ENCODE measurements at places on chromosomes 12 and 14.

- DNase-seq, result no peak
Observed at GRCh38 chr12:120399531-120399930, 30.6 kb upstream of the MSI1 start.

DNA sequence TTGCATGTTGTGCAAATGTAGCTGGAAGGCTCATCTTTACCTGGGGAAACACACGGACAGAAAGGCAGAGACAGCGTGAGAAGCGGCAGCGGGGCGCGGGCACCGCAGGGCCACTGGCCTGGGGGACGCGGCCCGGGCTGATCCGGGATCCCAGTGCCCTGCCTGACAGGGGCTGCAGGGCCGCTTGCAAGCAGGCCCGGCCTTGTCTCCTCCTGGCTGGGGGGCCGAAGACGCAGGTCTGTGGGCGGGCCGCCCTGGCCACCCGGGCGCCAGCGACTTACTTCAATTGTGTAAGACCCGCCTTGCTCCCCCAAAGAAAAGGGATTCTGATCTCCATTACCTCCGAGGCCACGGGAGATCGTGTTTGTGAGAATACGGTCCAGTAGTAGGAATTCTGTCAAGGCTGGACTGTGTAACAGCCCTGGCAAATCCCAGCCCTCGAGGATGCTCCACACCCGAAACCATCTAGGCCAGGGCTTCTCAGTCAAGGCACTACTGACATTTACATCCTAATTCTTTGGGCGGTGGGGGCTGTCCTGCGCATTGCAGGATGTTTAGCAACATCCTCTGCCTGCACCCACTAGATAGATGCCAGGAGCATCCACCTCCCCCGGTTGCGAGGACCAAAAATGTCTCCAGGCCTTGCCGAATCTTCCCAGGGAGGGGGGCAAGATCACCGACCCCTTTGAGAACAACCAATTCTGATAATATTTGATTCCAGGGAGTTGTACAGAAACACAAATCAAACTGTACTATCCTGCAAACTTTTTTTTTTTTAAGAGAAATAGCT, 95.6 kb downstream of the BCL11B start:
- DNase-seq, result no peak

DNA sequence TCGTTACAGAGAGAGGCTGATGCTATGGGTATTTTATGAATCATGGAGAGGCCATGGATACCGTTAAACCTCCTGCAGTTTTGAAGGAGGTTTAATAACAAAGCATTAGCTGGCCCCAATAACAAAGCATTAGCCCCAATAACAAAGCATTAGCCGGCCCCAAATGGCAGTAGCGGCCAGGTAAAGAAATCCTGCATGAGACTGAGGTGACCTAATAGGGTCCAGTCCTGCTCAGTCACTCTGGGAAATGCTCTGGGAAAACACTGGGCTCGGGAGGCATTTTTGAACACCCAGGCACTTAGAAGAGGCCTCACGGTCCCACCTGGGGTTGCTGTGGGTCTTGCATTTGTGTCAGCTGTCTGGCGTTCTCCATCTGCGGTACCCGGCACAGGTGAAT, 776 bp upstream of the RIN3 start:
- no peak for DNase-seq

DNA sequence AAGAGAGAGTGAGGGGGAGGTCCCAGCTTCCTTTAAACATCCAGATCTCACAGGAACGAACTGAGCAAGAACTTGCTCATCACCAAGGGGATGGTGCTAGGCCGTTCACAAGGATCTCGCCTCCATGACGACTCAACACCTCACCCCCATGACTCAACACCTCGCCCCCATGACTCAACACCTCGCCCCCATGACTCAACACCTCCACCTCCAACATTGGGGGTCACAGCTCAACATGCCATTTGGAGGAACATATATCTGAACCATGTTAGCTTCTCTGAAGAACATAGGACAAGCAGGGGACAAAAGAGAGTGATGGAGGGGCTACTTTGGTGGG, 66.0 kb upstream of the LHX5 start:
- no peak for DNase-seq

DNA sequence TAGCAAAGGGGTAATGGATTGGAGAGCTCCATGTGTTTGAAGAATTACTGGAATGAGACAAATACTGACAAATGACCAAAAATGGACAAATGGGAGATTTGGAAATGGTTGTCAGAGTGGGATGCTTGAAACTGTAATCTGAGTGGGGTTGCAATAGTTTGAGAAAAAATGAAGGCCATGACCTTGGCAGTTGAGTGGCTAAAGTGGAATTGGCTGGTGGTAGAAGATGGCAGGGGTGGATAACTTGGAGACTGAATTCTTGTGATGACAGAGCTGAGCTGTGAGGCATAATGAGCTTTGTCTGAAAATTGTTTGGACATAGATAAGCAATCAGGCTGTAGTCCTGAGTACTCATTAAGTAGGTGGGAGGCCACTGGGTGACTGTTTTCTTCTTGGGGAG, 222.5 kb upstream of the PRICKLE1 start:
- DNase-seq, result no peak

DNA sequence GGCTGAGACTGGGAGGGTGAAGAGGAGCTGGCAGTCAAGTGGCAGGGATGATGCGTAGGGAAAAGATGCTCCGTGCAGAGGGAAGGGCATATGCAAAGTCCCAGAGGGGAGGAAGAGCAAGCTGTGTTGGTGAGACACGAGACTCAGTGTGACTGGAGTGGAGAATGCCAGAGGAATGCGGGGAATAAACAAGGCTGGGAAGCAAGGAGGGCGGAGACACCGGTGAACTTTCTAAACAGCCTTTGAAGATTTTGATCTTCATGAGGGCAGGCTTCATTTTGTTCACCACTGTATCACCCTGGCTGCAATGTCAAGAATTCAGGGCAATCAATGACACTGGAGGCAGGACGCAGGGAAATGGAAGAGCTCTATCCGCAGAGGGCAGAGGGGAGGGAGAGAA, 535.8 kb downstream of the FUT8 start:
- no peak for DNase-seq

DNA sequence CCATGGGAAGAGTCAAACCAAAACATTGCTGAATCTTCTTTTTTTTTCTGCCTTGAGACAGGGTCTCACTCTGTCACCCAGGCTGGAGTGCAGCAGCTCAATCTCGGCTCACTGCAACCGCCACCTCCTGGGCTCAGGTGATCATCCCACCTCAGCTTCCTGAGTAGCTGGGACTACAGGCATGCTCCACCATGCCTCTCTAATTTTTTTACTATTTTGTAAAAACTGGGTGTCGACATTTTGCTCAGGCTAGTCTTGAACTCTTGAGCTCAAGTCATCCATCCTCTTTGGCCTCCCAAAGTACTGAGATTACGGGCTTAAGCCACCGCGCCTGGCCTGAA, 1.5 kb upstream of the KRT75 start:
- no peak for DNase-seq

- DNase-seq, result peak; percentile 80
Observed at GRCh38 chr12:102948941-102949352, 8.5 kb upstream of the ASCL1 start.

DNA sequence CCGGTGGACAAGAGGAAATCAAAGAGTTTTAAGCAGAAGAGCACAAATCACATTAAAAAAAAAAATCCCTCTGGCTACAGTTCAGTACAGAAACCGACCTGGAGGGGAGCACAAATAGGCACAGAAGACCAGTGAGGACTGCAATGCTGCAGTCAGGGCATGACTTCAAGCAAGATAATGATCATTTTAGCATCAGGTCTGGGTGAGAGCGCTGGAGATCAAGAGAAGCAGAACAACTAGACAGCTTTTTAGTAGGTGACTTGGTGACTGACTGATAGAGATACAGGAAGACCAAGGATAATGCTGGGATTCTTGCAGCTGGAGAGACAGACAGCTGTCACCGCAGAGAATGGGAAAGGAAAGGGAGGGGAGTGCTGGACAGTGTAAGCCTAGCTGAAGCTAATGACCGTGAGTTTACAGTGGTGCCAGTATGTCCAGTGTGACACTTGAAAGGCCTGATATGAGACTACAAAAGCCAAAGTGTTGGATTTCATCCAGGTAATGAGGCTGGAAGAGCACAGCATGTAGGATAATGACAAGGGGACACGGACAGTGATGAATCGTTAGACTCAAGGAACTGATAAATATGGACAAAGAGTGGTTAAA, 5.6 kb downstream of the NFYB start:
- no peak for DNase-seq

DNA sequence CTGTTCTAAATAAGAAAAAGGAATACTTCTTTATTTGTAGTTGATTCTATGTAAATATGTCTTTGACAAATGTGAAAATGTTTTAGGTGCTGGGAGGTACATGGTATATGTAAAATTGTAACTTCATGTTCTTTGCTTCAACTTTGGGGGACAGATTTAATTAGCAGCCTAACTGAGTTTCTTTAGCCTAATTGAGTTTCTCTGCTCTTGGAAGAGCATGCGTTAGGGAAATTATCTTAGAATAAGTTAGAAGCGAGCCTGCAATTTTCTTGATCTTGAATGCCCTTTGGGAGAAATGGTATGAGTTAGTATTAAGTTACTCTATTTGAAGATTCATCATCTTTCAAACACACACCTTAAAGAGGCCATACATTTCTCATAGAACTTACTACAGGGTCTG, 194.3 kb downstream of the AEBP2 start:
- DNase-seq, result no peak

Data from iPS-NIHi11 (cell line).